GM23248 (cell line): ENCODE measurements at places on chromosomes 7 and 10. TPM values are rescaled to one million over a fixed set of nuclear protein-coding genes. Genes with fewer than 3 reads are reported as not detected.
A peak's percentile ranks its signal among the peaks of the same experiment; 100 is the strongest.

FGFR2 gene
- total RNA-seq, result not detected in 2 replicates

DNA sequence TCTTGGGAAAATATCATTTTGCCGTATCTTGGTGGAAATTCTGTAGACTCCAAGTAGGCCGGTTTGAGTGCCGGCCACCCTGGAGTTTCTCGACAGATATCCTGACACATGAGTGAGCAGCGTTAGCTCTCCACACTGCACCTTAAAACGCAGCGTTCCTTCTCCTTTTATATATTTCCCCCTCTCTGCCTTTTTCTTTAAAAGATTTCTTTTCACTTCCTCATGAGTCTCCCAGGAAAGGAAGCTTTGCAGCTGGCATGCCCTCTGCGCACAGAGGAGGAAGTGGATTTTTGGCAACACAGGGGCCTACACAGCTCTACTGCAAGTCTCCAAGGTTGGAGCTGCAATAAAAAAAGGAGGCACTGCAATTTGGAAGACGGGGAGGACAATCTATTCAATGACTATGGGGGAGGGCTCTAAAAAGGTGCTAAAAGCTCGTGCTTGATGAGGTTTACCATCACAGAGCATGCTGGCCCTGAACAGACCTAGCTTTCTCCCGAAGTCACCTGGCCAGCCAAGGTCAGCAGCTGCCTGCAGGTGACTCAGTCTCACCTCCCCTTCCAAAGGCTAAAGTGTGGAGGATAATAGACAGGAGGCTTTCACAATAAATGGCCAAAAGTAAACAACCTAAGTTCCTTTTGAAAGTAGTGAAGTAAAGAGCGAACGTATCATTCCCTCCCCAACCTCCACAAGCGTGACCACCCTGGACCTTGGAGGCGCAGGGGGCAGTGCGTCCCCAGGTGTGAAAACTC, 252.8 kb downstream of the ZMYND11 start:
- no peak for DNase-seq

NKX1-2 gene
- not detected in 2 replicates for total RNA-seq

GRCh38 chr10:11403116-11403515, 208.3 kb downstream of the USP6NL start:
- no peak for DNase-seq

- no peak for DNase-seq
These were observed 549 bp downstream of the CALY start for GRCh38 chr10:133336118-133336576.

DNA sequence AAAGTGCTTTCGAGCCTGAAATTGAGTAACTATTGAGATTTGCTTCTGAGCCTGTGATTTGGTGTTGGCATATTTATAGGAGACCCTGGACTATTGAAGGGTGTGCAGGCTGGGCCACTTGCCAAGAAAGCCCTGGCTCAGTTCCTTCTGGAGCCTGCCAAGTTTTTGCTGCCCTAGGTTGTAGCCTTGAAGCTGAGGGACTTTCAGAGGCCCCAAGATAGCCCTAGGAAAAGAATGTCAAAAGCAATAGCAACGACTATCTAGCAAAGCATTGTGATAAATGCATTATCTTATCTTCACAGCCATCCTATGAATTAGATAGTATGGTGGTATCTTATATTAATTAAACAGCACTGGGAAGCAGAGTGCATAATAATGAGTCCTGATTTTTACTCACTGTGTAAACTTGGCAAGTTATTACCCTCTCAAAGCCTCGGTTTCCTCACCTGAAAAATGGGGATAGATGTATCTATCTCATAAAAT, 473.7 kb upstream of the PODXL start:
- no peak for DNase-seq

DNA sequence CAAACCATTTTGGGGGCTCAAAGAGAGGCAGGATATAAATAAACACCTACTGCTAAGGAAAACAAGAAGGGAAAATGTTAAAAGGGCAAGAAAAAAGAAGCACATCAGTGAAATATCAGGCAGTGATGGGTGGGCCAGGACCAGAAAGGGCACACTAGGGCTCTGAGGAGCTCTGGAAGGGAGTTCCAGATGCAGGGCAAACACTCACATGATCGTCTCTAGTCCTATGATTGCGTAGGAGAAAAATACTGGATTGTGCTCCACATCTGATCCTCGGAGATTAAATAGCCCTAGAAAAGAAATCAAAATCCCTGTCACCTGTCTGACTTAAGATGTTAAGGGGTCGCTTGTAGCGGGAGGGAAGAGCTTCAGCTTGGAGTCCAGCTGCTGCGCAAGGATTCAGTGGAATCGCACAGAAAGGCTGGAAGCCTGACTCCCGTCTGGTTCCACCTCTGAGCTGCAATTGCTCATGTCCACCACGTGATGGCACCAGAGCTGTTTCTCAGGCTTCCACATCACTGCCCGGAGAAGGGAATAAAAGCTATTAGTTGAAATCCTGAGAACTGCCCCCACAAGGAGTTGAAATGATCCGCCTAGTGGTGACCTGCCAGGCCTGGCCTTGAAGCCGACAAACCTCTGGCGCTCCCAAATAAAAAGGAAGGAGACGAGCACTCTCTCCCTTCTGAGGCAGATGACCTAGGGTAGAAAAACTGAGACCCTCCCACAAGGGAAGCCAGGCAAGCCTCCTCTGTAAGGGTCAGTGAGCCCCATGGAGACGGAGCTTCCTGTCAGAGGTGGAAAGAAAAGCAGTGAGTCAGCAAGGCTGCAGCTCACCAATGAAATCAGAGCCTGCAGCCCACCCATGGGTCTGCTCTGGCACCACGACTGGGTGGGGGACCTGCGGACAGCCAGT, 39.2 kb downstream of the XPNPEP1 start:
- DNase-seq, result peak; percentile 94

GRCh38 chr10:32139223-32140073, 83.2 kb upstream of the KIF5B start:
- peak; percentile 98 for DNase-seq

DNA sequence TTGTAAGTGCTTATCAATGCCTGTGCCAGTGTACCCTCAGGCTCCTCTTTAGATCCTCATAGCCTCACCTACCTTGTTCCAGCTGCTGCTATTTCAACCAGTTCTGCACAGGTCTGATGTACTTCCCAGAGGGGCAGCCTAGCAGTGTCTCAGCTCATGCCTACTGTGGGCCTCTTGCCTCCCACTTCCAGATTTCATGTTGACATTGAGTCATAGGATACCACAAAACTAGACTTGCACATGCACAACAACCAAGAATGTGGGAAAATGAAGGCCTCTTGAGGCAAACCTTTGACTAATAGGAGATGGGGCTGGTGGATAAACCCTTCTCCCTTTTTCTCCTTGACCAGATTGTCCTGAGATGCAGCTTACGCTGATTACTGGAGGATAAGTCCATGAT, 31.0 kb downstream of the PON3 start:
- DNase-seq, result peak; percentile 36

GRCh38 chr10:129652521-129653201, 185.6 kb downstream of the MGMT start:
- DNase-seq, result no peak

C7orf33 gene
- not detected in 2 replicates for total RNA-seq

RBP3 gene
- not detected in 2 replicates for total RNA-seq

DNA sequence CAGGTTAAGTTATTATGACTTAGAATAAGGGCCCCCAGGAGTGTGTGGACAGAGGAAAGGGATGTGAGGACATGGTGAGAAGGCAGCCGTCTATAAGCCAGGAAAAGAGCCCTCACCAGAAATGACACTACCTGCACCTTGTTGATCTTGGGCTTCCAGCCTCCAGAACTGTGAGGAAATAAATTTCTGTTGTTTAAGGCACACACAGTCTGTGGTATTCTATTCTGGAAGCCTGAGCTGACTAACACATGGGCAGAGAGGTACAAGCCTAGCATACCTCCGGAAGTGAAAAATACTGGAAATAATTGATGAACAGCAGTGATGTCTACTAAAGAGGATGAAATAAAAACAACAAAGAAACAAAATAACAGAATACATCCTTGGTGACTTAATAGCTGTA, 46.1 kb upstream of the GRB10 start:
- no peak for DNase-seq
